Left ventricle myocardium superior (tissue), 1 donor: ENCODE measurements at places on chromosomes 2 and 18. TPM values are rescaled to one million over a fixed set of nuclear protein-coding genes. Genes with fewer than 3 reads are reported as not detected.

DNA sequence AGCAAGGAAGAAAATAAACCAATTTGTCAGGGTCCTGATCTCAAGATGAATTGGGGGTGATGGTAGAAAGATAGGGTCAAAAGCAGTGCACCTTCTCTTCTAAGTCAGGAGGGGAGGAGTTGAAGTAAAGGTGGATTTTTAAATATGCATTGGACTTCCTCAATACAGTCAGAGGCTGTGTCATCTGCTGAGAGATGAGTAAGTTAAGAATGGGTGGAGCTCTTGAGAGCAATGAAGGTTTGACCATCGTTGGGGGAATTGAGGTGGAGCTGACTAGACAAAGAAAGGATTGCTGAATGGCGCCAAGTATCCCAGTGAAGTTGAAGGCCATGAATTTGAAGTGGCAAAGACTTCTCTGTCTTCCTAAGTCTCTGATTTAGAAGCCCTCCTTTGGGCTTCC lies 18.4 kb upstream of the CPO start:
- no peak for DNase-seq

DNA sequence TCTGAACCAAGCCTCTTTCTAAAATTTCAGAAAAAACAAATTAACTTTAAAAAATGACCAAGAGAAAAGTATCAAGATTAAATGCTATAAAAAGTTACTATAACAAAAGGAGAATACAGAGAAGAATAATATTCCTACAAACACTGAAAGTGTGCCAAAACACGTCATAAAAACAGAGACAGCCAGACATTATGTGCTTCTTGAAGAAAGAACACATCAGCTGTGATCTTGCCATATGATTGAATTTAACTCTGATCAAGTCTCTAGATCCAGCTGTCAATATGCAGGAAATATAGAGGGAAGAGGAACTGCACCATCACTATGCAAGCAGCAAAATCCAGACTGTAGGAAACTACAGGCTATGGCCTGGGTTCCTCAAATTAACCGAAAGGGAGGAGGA lies 33.7 kb upstream of the COL5A2 start:
- DNase-seq = no peak

DNA sequence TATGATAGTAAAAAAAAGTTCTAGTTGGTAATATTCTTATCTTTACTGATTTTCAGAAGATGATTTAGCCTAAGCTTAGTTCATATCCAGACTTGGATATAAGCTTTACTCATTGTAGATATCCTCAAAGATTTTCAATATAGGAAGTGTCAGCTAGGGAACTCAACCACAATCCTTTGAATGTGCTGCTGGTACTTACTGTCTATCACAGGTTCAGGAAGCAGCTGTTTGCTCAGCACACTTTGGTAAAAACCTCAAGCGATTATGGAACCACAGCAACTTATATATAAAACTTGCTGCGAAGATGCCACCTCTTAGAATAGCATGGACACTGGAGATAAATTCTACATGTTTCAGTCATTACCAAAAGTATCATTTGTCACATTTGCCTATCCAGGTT lies 60.1 kb upstream of the TNFRSF11A start:
- DNase-seq = no peak

DNA sequence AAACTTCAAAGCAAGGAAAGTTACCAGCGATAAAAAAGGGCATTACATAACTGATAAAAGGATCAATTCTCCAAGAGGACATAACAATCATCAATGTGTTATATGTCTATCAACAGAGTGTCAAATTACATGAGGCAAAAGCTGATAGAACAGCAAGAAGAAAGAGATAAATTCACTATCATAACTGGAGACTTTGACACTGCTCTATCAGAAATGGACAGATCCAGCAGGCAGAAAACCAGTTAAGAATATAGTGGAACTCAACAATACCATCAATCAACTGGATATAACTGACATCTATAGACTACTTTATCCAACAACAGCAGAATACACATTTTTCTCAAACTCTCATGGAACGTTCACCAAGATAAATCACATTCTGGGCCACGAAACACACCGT lies 65.0 kb downstream of the ROCK2 start:
- no peak for DNase-seq

SULT1C2 gene
- total RNA-seq = 0.55 TPM

PAIP2B gene
- total RNA-seq = 78.1 TPM

FKBP7 gene
- 8.8 TPM for total RNA-seq

CFAP53 gene
- not detected for total RNA-seq

COLEC12 gene
- total RNA-seq = 8.3 TPM

QPCT gene
- 0.77 TPM for total RNA-seq
